ENCODE measurements at places on chromosomes 3 and 15.

DNA sequence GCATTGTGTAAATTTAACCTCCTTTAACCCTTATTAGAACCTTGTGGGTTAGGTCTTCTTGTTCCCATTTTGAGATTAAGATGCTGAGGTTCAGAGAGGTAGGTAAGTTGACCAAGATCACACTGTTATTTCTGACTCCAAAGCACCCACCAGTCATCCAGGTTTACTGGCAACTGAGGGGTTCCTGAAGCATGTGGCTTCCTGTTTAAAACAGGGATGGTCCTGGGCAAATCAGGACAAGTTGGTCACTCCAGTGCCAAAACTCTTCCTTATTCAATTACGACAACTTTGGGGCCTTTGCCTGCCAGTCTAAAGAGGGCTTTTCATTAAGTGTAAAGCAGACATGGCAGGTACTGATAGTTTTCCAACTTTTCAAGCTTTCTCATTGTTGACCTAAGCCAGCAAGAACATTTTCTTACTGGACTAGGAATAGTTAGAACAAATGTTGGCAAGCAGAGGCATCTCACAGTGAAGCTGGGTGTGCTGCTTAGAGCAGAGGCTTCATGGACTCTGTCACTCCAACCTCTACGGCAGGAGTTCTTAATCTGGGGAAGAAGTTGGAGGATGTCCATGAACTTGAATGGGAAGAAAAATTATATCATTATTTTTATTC, 149.4 kb upstream of the ADAMTS9 start:
- DNase-seq = no peak

DNA sequence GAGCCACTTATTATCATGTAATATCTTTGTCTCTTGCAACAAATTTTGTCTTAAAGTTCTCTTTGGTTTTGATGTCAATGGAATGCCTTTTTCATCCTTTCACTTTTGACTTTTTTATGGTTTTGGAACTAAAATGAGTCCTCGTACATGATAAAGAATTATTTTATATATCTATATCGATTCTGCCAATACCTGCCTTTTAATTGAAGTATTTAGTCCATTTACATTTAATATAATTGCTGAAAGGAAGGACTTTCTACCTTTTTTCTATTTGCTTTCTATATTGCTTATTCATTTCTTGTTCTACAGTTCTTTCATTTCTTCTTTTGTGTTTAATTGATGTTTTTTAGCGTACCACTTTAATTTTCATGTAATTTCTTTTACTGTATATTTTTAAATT, 32.8 kb downstream of the GABRA5 start:
- no peak for DNase-seq

DNA sequence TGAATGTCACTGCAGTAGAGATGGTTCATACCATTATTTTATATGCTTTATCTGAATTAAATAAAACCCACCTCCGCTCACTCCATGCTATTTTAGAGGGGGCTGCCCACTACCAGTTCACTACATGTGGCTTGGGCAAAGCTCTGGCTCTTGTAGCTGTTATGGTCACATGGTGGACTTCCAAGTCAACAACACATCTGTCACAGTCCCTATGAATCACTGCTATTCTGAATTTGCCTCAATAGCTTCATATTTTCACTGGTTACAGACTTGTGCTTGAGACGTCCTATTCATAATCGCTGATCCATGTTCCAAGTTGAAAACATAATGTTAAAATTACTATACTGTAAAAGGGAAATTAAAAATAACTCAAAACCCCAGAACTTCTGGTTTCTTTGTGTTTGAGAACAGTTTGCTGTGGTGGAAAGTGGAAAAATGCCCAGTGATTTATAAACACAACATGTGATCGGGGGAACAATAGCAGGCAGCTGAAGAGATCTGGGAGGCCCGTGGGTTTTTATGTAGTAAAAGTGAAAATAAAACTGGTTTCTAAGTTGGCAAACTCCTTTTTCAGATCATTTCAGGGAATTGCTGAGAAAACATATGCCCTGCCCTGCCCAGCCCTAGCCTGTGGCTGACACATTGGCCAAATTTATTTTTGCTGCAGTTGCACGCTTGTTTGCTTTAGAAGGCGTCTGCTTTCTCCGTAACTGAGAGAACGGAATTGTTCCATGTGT, 128.8 kb upstream of the PRR23C start:
- DNase-seq = no peak

DNA sequence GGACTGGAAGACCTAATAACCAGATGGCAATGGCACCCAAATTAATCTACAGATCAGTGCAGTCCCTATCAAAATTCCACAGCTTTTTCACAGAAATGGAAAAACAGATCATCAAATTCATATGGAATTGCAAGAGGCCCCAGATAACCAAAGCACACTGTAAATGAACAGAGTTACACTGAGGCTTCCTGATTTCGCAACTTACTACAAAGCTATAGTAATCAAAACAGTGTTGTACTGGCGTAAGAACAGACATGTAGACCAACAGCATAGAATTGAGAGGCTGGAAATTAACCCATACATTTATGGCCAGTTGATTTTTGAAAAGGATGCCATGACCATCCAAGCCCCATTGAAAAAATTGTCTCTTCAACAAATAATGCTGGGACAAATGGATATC, 16.2 kb downstream of the XPC start:
- no peak for DNase-seq

- DNase-seq = no peak
Observed at GRCh38 chr3:82509106-82509842, 747.8 kb upstream of the GBE1 start.

DNA sequence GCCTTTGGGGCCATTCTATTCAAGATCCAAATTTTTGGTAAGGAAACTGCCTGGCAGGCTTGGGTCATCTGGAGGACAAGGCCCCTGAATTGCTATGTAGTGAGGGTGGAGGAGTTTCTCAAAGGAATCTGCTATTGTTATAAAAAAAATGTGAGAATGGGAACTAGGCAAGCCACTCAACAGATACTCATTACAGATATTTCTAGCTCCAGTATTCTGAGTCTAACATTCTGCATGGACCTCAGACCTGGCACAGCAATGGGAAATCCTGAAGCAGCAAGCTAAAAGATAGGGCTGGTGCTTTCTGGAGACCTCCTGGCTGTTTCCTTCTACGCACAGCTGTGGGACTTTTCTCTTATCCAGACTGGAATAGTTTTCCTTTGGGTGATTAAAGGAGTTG, 430.7 kb upstream of the RBMS3 start:
- no peak for DNase-seq
